ENCODE measurements at places on chromosomes 6 and 20.
A peak's percentile ranks its signal among the peaks of the same experiment; 100 is the strongest.

DNA sequence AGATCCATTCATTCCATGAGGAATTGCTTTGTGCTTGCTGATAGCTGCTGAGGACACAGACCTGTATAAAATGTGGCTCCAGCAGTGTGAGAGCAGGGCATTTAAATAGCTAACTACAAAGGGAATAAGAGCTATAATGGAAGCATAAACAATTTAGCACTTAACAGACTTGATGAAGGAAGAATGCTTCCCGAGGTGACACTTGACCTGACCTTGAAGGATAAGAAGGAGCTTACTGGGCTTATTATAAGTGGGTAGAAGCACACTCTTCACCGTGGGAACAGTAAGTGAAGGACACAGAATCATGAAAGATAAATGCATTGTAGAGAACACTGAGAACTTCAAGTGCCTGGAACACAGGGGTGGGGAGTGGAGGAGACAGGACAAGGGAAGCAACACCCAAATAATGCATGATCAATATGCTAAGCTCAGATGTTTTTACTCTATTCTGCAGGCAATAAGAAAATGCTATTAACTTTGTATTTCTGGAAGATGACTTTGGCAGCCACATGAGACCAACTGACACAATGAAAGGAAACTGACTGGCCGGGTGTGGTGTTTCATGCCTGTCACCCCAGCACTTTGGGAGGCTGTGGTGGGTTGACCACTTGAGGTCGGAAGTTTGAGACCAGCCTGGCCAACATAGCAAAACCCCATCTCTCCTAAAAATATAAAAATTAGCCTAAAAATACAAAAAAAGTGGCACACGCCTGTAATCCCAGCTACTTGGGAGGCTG, 84.2 kb downstream of the EPB41L2 start:
- DNase-seq, result no peak

- DNase-seq, result peak; percentile 46
Measured at GRCh38 chr6:170095273-170095981, 195.5 kb downstream of the DLL1 start.

- DNase-seq, result no peak
Measured at GRCh38 chr6:127291495-127291894, 24.8 kb downstream of the RNF146 start.

- no peak for DNase-seq
Measured at GRCh38 chr6:36949636-36950035, 4.9 kb upstream of the PI16 start.

DNA sequence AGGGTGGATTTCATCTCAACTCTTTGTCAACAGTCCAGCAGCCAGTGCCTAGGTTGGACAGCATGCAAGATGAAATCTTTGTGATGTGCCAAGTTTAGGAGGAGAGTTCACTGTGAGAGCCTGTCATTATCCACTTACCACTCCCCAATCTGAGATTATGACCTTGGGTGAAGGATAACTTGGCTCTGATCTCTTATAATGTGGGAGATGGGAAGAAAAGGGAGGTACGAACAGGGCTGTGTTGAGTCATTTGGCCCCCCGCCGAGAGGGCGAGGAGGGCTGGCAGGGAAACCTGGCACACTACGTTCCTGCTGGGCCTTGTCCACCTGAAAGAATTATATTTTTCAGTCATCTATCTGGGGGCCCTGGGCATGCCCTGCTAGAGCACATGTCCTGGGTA, 35.8 kb downstream of the LAMA4 start:
- no peak for DNase-seq

DNA sequence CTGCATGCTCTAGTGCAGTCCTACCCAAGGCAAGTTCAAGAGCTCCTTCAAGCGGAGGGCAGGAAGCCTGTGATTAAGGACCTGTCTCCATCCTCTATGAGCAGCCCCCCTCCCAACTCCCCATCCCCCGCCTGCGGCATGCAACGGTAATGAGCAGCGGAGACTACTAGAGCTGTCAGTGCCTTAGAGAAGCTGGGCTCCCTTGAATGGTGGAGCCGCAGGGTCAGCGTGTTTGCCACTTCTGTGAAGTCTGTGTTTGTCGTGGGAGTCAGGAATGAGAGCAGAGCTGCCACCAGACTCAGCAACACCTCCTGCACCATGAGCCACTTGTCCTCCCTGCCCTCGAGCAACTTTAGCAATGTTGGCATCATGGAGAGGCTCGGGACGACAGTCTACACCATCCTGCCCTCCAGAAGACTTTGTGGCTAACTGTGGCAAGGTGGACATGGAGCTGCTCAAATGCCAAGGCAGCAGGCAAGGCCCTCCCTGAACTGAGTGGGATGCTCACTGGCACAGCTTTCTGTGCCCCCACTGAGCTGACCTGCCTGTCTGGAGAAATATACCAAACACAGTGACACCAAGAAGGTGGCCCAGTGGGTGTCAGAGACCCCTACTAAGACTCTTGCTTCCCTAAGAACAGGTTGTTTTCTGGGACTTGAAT, 23.8 kb upstream of the SYNDIG1 start:
- peak; percentile 50 for DNase-seq

- DNase-seq, result no peak
Measured at GRCh38 chr6:143634486-143634885, 43.3 kb upstream of the PHACTR2 start.

DNA sequence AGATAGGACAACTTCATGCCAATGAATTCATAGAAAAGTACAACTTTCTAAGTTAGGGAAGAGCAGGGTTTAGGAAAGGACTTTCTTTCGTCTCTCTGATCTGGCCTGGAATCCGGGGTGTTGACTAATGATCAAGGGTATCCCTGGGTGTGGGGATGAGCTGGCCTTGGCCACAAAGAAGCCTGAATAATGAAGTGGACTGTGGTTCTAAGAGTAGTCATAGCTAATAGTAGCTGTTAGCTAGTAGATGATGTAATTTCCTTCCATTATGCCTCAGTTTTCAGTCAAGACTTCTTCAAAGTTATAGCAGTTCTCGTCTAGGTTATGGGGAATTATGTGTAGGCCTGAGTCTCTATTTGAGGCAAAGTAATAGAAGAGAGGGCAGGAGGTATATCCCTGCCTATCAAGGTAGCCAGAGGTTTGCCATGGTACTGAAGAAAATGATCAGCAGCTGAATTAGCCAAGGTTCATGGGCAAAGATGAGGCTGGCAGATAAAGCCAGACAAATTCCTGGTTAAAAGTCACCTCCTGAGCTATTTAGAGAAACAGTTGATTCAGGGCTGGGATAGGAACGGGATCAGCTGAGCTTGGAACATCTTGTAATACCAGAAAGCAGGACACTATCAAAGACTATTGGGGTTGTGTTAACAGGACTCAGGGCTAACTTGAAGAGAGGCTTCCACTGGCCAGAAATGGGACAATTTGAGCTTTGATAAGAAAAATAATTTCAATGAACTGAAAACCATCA, 18.7 kb upstream of the TRPC4AP start:
- no peak for DNase-seq

- DNase-seq, result peak; percentile 6
Measured at GRCh38 chr6:76861403-76861802, 601.9 kb downstream of the HTR1B start.

GRCh38 chr6:1894954-1895353, 285.2 kb downstream of the FOXC1 start:
- no peak for DNase-seq

DNA sequence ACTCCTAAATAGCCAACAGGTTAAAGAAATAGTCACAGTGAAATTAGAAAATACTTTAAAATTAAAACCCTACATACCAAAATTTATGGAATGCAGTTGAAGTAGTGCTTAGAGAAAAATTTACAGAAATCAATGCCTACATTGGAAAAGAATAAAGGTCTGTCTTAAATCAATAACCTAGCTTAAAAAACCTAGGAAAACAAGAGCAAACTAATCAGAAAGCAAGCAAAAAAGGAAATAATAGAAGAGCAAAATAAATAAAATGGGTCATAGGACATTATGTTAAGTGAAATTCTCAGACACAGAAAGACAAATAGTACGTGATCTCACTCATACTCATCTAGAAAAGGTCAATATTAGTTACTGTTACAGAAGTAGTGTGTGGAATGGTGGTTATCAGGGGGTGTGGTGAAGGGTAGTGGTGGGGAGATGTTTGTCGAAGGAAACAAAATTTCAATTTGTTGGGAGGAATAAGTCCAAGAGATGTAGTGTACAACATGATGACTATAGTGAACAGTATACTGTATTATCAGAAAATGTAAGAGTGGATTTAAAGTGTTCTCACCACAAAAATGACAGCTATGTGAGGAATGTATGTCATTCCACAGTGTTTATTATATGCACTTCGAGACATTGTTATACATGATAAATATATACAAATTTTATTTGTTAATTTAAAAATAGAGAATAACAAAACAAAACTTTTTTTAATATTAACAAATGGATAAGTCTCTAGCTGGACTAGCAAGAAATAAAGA, 423.6 kb downstream of the CDH26 start:
- no peak for DNase-seq

GRCh38 chr20:61353261-61354000, 101.4 kb downstream of the CDH4 start:
- DNase-seq, result no peak

DNA sequence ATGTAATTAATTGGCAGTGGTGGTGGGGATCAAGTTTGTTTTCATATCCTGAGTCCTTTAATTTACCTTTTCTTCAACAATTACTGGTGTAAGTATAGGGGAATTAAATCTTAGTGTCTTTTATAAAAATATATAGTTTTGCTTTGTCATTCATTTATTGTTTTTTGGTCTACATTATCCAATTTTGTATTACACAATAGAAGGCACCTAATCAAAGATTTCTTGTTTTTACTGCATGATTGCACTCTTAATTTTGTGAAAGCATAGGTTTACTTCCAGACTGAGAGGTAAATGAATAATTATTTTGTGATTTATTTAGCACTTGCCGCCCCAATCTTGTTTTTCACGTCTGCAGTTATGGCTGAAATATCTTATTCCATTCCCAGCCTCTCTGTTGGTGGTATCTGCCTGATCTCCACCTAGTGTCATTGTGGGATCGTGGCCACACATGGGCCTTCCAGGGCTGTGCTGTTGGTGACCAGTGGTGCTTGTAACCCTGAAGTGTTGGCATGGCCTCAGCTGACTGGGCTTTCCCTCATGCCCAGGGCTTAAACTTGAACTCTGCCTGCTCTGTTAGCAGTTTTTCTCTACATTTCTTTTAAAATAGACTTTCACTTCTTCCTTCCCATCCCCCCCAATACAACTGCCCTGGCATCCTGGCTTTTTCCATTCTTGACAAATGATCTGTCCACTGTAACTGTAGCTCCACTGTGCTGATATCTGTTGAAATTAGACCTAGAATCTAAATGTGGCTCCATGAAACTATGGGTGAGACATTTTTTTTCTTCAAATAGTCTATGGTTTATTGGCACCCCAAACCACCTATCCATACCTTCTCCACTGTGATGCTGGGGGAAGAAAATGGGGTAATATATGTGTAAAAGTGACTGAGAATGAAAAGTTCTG, 24.8 kb downstream of the E2F3 start:
- no peak for DNase-seq

DNA sequence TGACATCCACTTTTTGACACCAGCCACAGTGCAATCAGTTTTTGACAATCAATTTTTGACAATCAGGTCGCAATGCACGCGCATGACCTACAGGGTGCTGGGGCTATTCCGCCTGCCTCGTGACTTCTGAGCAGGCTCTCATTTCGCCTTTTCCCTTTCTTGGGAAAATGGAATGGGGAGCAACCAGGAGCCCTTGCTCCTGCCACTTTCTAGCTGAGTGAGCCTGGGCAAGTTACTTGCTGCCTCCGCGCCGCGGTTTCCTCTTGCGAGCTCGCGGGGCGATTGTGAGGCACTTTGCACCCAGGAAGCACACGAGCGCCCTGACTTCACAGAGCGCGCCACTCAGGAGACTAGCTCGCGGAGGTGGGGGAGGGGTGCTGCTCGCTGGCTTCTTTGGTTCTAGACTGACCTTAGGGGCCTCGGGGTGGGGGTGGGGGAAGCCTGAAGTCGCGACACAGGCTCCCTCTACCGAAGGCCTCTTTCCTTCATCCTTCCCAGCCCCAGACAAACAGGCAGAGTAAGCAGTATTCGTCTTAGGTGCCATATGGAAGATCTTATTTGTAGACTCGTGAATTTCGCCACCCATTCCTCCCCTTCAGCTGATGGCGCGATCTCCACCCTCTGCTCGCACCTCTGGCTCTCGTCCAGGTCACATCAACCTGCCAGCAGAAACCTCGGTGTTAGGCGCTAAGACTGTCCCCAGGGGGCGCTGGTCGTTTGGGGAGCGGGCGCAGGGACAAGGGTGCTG, 4.6 kb downstream of the TP53TG5 start:
- peak; percentile 90 for DNase-seq

DNA sequence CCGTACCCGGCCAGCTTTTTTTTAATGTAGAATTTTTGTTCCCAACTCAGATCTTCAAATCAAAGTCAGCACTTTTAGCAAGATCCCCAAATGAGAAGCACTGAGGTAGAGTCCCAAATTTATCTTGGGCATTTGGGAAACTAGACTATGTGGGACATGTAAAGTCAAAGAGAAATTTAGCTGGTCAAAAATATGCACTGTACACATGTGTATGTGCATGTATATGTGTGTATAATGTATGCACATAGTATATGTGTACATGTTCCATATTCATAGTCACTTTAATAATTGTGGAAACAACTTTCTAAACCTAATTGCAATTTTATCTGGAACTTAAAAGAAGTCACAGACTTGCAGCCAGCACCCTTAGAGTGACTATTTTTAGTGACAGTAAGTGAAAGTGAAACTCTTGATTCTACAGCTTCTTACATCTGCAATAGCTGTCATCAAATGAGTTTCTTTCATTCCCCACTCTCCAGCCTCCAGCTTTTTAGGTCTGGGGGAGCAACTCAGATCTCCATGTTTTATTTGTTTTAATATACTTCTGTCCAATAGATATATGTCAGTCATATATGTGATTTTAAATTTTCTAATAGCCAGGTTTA, 53.6 kb downstream of the CDC40 start:
- no peak for DNase-seq

DNA sequence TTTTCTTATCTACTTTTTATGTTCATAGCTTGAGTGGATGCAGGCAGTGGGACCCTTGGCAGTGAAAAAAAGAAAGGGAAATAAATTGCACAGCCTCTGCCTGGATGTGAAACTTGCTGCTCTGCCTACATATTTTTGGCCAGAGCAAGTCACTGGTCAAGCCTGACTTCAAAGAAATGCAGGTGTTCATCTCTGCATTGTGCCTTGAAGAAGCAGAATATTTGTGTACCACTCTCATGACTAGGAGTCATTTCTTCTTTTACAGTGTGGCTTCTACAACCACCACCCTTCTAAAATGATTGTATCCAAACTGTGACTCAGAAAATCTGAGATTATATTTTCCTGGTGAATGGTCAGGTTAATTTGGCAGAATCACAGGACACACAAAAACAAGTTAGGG, 2.5 kb upstream of the KATNA1 start:
- DNase-seq, result no peak

All from H7 (cell line).